ENCODE measurements at places on chromosomes 5 and 9.
A peak's percentile ranks its signal among the peaks of the same experiment; 100 is the strongest.

GRCh38 chr5:147223948-147224791, 10.7 kb upstream of the STK32A start:
- peak; percentile 60 for DNase-seq

- no peak for DNase-seq
Observed at GRCh38 chr5:135392256-135392655, 6.8 kb downstream of the MACROH2A1 start.

DNA sequence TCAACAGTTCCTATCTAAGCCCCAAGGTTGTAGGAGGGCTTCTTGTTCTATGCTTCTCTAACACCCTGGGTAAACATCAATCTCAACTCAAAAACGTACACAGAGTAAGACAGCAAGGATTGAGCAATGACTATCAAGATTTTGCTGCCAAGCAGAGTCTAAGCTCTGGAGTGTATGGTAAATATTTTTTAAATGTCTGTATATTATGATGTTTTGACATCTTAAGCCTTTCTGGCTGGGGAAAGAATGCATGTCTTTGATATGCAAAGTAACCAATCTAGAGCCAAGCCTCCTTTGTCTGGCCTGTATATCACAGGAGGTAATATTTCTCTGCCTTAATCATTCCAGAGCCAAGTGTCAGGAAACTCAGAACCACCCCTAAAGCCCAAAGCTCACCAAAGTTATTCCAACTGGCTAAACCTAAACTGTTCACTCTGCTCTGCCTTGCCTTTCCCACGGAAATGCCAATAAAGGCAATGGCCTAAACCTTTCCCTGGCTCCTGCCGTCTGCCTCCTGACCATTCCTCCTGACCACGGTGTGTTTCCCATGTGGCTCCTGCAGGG, 45.2 kb downstream of the YIPF5 start:
- no peak for DNase-seq

DNA sequence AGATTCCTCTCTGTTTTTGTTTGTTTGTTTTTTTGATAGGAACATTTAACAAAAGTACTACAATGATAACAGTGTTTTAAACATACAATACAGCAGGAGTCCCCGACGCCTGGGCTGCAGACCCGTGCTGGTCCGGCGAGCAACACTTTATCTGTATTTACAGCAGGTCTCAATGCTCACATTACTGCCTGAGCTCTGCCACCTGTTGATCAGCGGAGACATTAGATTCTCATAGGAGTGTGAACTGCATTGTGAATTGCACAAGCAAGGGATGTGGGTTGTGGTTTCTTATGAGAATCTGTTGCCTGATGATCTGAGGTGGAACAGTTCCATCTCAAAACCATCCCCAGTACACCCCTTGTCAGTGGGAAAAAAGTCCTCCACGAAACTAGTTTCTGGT, 1068.5 kb upstream of the CDH10 start:
- peak; percentile 35 for DNase-seq

- DNase-seq, result peak; percentile 81
Observed at GRCh38 chr5:58491216-58491892, at the start of gene GAPT. GAPT (plus strand) TSS chr5:58491435; CDS start chr5:58494537, 3,102 bp downstream.

DNA sequence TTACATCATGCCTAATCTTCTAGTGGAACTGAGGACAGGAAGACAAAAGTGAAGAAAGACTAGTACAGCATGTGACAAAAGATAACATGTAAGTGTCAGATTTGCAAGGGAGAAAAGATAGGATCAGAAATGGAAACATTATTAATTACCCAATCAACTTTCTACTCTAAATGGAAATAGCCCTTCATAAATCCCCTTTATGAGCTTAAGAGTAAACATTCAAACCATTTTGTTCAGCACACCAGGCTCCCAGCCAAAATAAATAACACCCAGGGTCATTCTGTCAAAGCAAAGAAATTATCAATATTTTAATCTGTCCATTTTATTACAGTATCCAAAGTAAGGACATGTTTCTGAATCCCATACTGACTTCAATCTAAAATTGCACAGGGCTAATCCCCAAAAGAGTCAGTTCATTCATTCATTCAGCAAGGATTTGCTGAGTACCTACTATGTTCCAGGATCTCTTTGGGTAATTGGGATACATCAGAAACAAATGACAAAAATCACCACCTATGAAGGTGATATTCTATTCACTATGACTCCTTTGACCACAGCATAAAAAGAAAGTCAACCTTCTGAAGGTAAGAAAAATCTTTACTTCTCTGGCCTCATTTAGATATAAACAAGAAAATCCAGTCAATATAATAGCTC, 5.3 kb downstream of the PRELID2 start:
- DNase-seq, result peak; percentile 38

GRCh38 chr9:30796764-30797163, 1587.7 kb upstream of the ACO1 start:
- no peak for DNase-seq

GRCh38 chr5:108078345-108078744, 303.6 kb downstream of the FBXL17 start:
- DNase-seq, result no peak

GRCh38 chr9:90640361-90640760, 2.3 kb downstream of the DIRAS2 start:
- DNase-seq, result no peak

DNA sequence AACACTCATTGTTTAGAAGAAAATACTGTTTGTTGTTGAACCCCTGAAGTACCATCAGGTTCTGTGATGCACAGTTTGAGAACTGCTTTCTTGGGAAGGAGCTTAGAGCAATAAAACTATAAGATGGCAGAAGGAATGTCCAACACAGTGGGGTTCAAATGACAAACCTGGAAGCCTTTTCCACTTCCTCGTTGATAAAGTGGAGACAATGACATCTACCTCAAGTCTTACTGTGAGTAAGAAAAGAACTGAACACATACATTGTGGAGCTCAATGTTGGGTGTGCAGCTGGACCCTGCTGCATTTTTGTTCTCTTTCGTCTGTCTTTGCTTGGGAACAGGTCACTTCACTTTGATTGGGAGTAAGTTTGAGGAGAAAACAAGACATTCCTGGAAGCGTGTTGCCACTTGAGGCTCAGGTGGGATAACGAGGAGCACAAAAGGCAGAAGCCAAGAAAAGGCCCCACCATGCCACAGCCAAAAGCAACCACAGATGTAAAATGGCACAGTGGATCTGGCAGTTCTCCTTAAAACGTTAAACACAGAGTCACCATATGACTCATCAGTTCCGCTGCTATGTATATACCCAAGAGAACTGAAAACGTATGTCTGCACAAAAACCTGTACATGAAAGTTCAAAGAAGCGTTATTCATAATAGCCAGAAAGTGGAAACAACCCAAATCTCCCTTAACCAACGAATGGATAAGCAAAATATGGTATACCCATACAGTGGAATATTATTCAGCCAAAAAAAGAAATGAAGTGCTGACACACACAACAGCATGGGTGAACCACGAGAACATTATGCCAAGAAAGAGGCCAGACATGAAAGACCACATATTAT, 42.9 kb upstream of the SUB1 start:
- DNase-seq, result peak; percentile 42

DNA sequence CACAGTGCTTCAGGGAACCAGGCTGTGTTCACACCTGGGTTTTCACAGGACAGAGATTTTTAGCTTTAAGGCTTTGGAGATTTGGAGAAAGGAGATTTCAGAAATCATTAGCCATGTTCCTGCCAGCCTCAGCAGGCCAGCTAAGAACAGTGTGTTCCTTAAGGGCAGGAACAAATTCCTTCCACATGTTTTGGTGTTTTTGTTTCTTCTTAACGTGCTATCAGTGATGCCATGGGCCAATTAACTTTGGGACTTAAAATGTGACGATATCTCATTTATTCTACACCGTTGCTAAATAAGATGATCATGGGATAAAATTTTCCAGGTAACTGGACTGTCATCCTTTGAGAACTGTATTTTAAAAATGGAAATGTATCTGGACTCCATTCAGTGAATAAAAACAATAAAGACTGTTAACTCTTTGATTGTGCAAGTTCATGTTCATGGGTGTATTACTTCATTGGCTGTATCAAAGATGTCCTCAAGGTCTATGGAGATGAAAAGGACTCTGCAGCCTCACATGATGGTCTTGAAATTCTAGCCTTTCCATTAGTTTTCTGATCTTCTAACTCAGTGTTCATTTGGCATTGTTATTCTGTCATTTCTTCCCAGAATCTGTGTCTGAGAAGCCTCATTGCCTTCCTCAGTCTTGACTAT, 72.3 kb downstream of the ZNF366 start:
- no peak for DNase-seq

- no peak for DNase-seq
Observed at GRCh38 chr5:169805937-169806700, 169.0 kb downstream of the DOCK2 start.

DNA sequence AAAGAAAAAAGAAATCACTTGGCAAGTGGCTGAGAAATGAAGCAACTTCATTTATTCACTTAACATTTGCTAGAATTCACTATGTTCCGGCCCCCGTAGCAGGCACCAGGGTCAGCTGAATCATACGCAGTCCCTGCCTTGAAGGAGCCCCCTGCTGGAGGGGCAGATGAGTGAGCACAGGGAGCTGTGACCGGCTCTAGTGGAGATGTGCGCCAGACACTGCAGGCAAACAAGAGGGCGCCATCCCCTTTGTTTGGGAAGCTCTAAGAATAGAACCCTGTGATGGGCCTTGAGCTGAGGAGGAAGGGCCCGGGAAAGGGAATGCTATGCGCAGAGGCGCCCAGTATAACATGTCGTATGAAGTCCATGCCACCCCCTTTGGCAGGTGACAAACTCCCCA, 20.2 kb upstream of the RPL26L1 start:
- peak; percentile 69 for DNase-seq

DNA sequence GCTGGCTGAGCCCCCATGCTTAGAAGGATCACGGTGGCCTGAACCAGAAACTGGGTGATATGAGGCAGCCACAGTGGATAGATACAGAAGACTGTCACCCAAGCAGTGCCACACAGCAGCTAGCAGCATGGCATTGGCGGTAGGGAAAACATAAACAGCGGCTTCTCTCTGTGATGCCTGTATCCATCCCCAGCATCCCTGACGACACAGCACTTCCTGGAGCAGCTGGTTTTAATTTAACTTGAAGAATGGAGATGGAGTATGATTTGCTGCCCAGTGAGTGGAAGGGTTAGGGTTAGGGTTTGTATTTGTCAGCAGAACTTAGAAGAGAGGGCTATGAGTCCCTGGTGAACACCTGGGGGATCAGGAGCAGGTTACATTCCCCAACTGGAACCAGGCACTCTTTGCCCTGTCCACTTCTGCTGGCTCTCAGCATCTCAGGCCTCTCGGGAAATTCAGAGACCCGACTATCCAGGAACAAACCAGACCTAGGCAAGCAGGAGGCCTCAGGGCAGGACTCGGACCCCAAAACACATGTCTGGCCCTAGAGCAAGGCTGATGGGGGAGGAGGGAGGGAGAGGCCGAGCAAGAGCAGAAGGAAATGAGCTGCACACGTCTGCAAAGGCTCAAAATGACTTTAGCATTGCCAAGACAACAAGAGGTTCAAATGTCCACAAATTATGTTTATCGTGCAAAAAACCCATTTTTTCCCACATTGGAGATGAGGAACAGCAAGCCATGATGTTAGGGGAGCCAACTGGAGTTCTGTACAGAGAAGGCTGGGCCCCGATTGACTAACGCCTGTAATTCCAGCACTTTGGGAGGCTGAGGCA, 6.5 kb upstream of the GGTA1 start:
- DNase-seq, result no peak

- DNase-seq, result no peak
Observed at GRCh38 chr9:14346231-14346791, 32.4 kb upstream of the NFIB start.

DNA sequence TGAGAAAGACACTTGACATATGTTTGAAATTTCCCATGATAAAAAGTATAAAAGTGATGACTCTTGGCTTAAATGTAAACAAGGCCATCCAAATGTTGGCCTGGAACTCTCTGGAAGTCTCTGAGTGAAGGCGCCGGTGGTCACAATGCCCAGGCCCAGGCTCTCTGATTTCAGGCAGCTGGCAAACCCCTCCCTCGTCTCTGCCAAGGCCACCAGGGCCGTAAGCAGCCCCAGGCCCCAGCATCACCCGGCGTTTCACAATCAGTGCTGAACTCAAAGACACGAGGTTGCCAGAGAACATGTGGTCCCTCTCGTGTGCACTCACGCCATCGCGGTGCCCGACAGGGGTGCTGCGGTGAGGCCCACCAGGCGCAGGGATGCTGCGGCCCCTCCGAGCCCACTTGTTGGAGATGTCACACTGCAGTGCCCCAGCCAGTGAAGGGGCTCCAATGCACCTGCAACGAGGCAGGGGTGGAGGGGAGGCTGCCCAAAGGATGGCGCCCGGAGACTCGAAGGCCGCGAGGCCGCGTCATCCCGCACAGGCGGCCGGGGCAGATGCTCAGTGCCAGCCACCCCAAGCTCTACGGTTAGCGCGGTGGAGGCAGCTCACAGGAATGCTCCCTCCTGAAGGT, 15.0 kb downstream of the LPCAT1 start:
- no peak for DNase-seq

DNA sequence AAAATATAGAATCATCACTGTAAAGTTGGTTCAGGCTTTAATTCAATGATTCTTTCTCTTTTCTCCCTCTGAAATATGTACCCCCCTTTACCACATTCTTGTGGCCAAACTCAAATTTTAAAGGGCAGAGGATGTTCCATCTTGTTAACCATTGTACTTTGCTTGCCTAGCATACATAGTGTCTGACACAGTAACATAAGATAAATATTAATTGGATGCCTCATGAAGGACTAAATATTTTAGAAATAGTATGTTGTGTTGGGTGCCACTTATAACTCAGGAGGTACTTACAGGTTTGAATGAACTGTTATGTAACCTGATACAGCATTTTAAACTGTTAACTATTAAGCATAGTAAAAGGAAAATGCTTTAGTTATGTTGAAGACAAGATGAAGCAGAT, 71.5 kb downstream of the NIPBL start:
- no peak for DNase-seq

DNA sequence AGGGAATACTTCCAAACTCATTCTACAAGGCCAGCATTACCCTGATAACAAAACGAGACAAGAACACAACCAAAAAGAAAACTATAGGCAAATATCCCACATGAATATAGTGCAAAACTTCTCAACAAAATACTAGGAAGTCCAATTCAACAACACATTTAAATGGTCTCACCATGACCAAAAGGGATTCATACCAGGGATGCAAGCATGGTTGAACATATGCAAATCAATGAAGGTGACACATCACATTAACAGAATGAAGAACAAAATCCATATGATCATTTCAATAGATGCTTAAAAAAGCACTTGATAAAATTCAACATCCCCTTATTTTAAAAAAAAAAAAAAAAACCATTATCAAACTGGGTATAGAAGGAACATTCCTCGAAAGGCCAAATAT, 186.0 kb downstream of the DTWD2 start:
- DNase-seq, result no peak

GRCh38 chr9:76615177-76615603, 149.0 kb upstream of the PCA3 start:
- DNase-seq, result peak; percentile 64

GRCh38 chr5:128083811-128084227, 253 bp downstream of the SLC12A2 start:
- DNase-seq, result no peak

GRCh38 chr9:113483676-113484257, 20.2 kb downstream of the RGS3 start:
- DNase-seq, result no peak

DNA sequence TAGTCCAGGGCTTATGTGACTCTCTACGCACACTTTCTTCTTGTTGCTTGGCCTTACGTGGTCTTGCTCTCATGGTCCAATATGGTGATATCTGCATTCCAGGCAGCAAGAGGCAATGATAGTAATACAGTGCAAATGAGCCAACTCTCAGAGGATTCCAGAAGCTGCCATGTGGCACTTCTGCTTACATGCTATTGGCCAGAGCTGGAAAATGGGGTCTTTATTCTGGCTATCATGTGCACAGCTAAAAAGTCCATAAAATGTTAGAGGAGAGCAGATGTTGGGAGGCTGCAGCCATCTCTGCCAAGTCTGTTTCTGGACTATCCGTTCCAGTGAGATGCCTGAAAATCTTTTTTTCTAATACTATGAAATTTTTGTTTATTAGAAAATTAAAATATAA, 2.9 kb upstream of the SEPTIN8 start:
- DNase-seq, result no peak
